ENCODE measurements at places on chromosomes 3 and 15. TPM values are rescaled to one million over a fixed set of nuclear protein-coding genes. Genes with fewer than 3 reads are reported as not detected.

GRCh38 chr3:140931801-140932200 is 9.8 kb upstream of the SLC25A36 start:
- no peak for DNase-seq

GRCh38 chr3:146747928-146748327 is 142.8 kb upstream of the PLSCR5 start:
- no peak for DNase-seq

DNA sequence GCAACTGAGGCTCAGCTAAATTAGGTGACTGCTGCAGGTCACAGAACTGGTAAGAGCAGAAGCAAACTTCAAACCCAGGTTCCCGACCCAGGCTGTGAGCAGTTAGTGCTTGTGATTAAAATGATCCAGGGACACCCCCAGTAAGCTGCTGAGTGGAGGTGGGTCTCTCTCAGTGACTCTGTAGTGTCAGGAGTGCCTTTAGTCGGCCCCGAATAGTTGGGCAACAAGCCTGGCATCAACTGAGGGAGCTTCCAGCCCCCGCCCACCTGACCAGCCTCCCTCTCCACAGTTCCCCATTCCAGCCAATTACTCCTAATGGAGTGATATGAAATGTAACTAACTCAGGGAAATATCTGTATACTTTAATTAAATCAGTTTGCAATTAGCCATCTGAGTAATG is 168.0 kb upstream of the SMAD3 start:
- no peak for DNase-seq

DNA sequence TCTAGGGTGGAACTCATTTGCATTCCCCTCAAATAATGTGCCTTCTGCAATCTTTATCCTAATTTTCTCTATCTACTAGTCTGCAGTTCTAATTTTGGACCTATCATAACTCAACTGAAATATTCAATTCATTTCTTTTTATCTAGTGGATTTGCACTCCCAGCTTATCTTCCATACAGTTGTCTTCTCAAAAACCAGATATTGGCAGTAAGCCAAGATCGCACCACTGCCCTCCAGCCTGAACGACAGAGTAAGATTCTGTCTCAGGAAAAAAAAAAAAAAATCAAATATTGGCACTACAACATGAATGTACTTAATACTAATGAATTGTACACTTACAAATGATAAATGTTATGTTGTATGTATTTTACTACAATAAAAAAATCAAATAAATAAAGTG is 18.0 kb upstream of the CHMP2B start:
- no peak for DNase-seq

GRCh38 chr15:69780981-69781380 is 316.7 kb downstream of the TLE3 start:
- DNase-seq = no peak

GRCh38 chr3:187040516-187041361 is 98.6 kb downstream of the RPL39L start:
- DNase-seq = no peak

- DNase-seq = no peak
These were observed 223.8 kb downstream of the OPA1 start for GRCh38 chr3:193816656-193817311.

DNA sequence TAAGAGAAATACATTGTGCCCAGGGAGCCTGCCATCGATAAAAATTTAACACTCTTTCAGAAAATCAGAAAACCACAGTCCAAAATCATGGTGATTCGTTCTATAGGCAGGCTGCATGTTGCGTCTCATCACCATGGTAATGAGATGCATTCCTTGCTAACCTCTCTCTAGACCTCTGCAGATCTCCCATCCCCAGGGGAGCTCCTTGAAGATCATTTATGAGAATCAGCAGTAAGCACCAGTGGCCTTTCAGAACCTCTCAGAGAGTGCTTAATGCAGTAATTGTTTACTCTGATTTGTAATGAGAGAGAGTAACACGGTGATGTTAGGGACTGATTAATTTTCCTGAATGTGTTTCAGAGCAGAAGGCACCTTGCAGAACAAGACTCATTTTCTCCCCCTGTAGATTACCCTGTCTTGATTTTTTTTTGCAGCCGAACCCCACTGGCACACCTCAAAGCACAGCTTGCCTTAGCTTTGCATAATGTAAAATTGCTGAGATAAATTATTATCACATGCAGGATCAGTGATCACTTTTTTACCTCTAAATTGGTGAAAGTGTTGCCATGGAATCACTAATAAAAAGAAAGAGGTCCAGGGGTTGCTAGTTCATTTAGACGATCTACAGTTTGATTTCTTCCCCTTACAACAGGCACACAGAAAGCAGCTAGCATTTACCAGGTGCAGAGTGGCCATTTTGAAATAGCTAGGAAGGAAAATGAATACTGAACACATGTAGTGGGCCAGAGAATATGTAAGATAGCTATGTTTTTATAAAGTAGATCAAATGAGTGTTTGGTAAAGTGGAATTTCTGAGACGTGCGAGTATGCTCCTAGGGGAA is 98.9 kb upstream of the CHL1 start:
- DNase-seq = no peak

GRCh38 chr3:66499881-66500575 is 794 bp downstream of the LRIG1 start:
- DNase-seq = peak; percentile 48

GRCh38 chr15:42272939-42273899 is at the start of the genes GANC and TMEM87A:
GANC (plus strand) TSS chr15:42273201; CDS start chr15:42274482, 1,281 bp downstream.
TMEM87A (minus strand) TSS chr15:42273433; CDS start chr15:42273398, 35 bp downstream.
- DNase-seq = peak; percentile 99

DNA sequence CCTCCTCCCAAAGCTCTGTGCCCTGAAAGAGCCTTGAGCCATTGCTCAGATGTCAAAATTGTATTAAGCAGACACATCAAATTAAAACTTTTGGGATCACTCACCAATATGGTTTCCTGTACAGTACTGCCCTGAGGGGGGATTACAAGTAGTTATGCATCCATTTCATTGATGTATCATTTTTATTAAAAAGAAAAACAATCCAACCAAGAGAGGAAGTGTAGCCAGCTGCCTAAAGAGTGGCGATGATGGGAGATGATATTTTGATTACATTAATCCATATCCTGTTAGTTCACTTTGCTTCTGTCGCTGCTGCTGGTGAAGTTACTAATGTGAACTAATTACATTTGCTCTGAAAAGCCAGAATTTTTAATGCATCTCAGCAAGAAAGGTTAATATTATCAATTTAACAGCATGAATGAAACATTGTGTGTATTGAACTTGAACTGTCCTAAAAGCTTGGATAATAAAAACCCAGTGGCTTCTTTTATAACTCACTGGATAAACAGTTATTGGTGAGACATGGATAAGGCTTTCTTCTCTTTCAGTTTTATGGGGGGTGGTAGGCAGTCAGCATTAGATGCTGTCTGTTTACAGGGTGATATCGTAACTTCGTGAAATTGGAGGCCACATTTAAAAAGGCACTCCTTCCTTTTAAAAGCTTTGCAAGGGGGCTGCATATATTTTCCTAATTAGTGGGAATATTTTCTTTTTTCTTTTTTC is 87.7 kb downstream of the IGF1R start:
- DNase-seq = no peak

GRCh38 chr3:194871143-194871863 is 185.6 kb downstream of the FAM43A start:
- peak; percentile 74 for DNase-seq

GRCh38 chr3:135629701-135630408 is 335.7 kb upstream of the PPP2R3A start:
- no peak for DNase-seq

GRCh38 chr15:31403096-31403495 is 76.5 kb downstream of the KLF13 start:
- no peak for DNase-seq

- DNase-seq = peak; percentile 96
These were observed 17.3 kb upstream of the HRH1 start for GRCh38 chr3:11136830-11137626.

GRCh38 chr15:84633311-84634227 is 20.5 kb downstream of the WDR73 start:
- DNase-seq = peak; percentile 65

- no peak for DNase-seq
These were observed 333.6 kb upstream of the TBL1XR1 start for GRCh38 chr3:177530908-177531307.

DNA sequence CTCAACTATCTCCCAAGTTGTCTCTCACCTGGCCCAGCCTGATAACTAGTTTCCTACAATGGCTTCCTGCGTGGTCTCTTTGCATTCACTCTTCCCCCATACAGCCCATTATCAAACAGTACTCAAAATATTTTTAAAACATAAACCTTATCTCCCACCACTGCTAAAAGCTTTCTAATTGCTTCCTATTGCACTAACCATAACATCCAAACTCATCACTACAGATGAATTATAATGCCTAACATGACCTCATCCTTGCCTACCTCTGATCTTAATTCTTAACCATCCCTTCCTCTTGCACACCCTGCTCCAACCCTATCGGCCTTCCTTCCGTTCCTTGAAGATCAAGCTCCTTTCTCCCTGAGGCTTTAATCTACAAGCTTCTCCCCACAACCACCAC is 17.0 kb downstream of the ACAP2 start:
- DNase-seq = no peak

GRCh38 chr3:69407908-69408307 is 22.0 kb upstream of the FRMD4B start:
- no peak for DNase-seq

- DNase-seq = no peak
These were observed 10.3 kb downstream of the CACNA2D2 start for GRCh38 chr3:50493086-50493485.

GRCh38 chr3:52223449-52224408 is 1.7 kb downstream of the TLR9 start:
- no peak for DNase-seq

DNA sequence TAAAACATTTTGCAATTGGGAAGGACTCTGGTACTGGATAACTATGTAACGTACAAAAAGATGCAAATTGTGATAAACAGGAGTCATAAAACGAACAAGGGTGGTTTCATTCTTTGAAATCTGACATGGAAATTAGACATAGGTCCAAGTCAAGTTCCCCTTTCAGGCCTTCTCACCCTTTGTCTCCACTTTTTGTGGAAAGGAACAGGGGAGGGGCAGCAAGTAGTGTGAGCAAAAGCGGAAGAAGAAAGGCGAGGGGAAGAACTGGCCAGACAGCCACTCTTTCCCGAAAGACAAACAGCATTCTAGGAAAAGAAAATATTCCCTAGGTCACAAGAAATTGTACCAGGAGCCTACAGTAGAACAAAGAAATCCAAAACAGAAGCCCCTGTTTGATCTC is 52.6 kb downstream of the MCF2L2 start:
- no peak for DNase-seq

- DNase-seq = no peak
These were observed 541.6 kb upstream of the ALCAM start for GRCh38 chr3:104825116-104825515.

DNA sequence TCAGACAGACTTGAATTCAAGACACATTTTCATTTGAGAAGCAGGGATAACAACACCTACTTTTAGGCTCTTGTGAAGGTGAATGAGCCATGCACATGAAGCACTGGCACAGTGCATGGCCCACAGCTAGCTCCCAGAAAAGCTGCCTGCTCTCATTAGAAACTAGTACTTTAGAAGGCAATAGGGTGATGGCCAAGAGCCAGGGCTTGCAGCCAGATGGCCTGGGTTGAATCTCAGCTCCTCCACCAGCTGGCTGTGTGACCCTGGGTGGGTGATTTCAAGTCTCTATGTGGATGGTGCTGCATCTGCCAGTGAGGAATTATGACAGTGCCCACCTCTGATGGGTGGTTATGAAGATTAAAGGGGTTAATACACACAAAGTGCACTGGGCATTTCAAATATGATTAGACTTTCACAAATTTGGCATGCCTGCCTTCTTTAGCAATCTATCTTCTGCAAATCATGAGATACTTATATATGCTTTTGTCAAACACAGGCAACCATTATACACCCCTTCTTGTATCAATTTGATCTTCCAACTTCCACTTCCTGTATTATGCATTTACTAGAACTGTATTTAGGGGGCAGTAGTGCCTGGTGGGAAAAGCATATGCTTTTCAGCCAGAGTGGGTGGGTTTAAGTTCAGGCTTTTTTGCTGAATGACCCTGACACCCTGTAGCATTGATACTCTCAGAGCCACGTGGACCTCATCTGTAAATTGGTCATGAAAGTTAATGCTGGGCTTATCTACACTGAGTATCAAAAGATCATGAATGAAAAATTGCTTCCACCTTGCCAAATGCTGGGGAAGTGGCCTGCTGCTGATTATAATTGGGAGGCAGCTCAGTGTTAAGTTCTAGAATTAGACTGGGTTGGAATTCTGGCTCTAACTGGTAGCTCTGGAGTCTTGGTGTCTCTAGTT is 34.7 kb upstream of the RBP1 start:
- no peak for DNase-seq

GRCh38 chr15:98626153-98626552 is 22.2 kb upstream of the IGF1R start:
- DNase-seq = no peak

DNA sequence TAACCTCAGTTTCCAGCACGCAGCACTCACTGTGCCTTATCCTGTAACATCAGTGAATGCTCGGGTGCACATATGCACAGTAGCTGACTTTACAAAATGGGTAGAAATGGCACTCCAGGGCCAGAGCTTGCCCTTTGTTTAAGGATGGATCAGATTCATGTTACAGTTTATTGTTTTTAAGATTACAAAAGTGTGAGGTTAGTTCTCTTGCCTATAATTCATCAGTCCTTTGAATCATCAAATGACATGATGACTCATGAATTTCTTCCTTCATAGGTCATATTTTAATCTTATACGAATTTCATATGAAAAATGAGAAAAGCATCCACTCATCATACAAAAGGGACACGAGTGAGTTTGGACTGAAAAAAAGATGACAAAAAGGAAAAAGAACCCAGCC is 545.3 kb downstream of the GBE1 start:
- DNase-seq = no peak

DNA sequence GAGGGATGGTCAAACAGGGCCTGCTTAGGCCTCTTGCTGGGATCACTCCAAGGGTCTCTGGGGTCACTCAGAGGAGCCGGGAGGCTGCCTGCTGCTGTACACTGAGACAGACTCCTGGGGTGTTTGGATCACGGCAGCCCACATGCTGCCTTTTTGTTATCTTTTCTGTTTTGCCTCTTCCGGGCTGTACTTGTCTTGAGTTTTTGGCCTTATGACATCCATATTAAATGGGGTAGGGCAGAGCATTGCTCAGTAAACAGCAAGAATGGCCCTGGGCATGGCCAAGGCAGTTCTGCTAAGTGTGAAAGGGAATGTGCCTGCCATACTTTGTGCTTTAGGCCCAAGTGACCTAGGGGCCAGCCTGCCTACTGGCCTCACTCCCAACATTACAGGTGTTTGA is 771 bp upstream of the ENTPD3 start:
- DNase-seq = no peak

Gene PFKFB4
- 3.3 TPM for total RNA-seq

Gene FANCD2OS
- total RNA-seq = not detected

Gene CIP2A
- 57.0 TPM for total RNA-seq

Gene SPTBN5
- 0.34 TPM for total RNA-seq

Gene ATP10A
- 18.1 TPM for total RNA-seq

Gene SSUH2
- not detected for total RNA-seq

Gene COX5A
- total RNA-seq = 66.8 TPM

Gene GABRR3
- not detected for total RNA-seq

Gene MUC20
- not detected for total RNA-seq

Gene CIB1
- 36.8 TPM for total RNA-seq

Gene CADM2
- not detected for total RNA-seq

Gene LRRIQ4
- total RNA-seq = not detected

Gene RLBP1
- total RNA-seq = 0.16 TPM

All from SJSA1 (cell line).